SJSA1 (cell line): ENCODE measurements at places on chromosomes 5 and 9.

GRCh38 chr9:131838530-131839280 lies 98.8 kb upstream of the RAPGEF1 start:
- H3K4me1 ChIP-seq, result peaks cover 9% of the 10 kb centered on the region
- no peak overlapping the region for H3K4me3 ChIP-seq
- no peaks in the 10 kb centered on the region for H3K27me3 ChIP-seq
- no peak for DNase-seq

DNA sequence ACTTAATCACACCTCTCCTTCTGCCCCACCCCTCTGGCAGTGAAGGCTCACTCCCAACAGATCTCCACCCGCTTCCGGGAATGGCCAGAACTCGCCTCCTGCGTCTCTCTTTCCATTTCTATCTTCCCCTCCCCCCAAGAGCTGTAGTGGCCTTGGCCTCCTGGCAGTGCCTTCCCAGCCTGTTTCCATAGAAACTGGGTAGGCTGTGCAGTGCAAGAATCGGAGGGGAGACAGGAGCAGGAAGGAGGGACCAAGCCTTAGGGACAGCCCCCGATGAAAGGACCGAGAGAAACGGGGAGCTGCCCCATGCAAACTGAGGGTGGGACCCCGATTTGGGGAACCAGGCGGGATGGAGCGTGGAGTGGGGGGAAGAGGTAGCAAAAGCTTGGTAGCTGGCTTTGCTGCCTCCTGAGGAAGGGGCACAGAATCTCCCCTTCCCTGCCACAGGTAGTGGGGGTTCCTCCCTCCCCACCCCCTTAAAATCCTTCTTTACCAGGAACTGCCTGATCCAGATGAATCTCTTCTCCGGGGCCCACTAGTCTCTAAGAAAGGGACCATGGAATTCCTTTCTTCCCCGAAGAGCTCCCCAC lies 4.5 kb upstream of the PCDH1 start:
- no peak overlapping the region for H3K27ac ChIP-seq
- H3K4me3 ChIP-seq, result no peak overlapping the region
- H3K27me3 ChIP-seq, result peaks cover 78% of the 10 kb centered on the region
- no peak for DNase-seq

DNA sequence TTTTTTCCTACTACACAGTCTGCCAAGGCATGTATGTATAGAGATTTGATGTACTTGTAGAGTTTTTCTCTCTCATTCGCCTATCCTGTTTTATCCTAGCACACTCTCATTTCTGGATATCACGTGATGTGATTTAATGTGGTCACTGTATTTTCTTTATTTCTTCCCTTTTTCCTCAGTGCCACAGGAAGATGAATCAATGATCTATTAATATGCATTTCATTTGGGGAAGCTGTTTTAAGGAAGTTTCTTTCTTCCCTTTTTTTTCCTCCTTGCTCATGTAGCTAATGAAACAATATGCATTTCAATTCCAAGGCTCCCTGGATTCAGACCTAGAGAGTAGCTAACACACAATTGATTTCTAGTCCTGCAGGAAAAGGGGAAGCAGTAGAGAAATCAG lies 506.3 kb upstream of the WWC1 start:
- no peak overlapping the region for H3K27ac ChIP-seq
- no peak for DNase-seq
- H3K4me3 ChIP-seq, result no peak overlapping the region
- H3K4me1 ChIP-seq, result 0 out of 2 replicates have a peak, but pooled peaks cover 2% of the 10 kb centered on the region
- H3K36me3 ChIP-seq, result no peaks in the 10 kb centered on the region

DNA sequence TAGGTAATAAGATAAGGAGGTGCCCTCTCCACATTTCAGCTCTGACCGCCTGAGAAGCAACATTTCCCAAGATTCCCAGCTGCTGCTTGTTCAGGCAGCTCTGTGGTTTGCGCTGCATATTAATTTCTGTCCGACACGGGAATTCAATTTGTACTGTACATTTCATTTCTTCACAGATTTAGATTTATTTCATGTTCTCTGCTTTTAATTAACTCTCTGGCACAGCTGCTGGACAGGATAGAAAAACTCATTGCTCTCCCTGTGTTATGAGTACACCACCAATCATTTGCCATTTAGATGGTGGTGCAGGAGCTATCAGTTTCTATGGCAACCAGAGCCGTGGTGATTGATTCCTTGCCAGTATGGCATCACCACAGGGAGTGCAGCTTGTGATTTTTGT lies 558.5 kb downstream of the DMRTA1 start:
- H3K27ac ChIP-seq, result no peak overlapping the region
- H3K36me3 ChIP-seq, result no peaks in the 10 kb centered on the region
- H3K4me3 ChIP-seq, result no peak overlapping the region

DNA sequence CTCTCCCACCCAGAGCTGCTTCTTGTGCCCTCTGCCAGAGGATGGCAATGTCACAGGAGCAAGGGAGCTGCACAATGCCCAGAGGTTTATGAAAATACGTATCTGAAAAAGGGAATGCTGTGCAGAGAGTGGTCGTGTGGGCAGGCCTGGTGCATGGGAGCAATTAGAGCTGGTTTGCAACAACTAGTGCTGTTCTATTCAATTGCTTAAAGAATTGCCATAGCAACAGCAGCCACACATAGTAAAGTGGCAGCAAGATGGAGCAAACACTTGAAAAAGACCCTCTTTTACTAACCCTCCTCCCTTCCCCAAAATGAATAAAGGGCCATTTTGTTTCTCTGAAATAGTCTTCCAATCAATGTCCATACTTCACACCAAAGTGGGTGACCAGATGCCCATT lies 166.3 kb downstream of the CRB2 start:
- no peak overlapping the region for H3K4me3 ChIP-seq
- H3K36me3 ChIP-seq, result no peaks in the 10 kb centered on the region
- no peaks in the 10 kb centered on the region for H3K27me3 ChIP-seq
- no peak for DNase-seq

- DNase-seq, result no peak
- H3K4me1 ChIP-seq, result no peaks in the 10 kb centered on the region
- H3K27me3 ChIP-seq, result peaks cover 7% of the 10 kb centered on the region; the same call in 1 of the 2 replicates
- no peak overlapping the region for H3K27ac ChIP-seq
- H3K36me3 ChIP-seq, result no peaks in the 10 kb centered on the region
- no peak overlapping the region for H3K4me3 ChIP-seq
Measured at GRCh38 chr9:126162611-126163381, 163.8 kb upstream of the MVB12B start.

DNA sequence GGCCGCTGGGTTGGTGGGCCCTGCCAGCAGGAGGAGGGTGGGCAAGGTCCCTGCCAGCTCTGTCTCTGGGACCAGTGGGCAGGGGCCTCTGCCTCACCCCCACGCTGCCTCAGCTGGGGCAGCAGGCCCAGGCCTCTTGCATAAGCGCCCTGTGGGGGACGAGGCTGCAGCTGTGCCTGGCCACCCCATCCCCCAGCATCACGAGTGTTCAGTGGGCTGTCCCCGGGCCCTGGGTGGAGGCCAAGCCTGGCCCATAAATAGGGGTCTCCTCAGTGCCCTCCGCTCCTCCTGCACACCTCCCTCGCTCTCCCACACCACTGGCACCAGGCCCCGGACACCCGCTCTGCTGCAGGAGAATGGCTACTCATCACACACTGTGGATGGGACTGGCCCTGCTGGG lies at the start of gene PTGDS:
Gene PTGDS (plus strand): TSS at position 282 of the 400 bp plus-strand sequence. CDS start 75 bp downstream, at position 357.
- H3K4me3 ChIP-seq, result peak within 1 kb of the TSS; percentile 12; the same call in 1 of the 2 replicates
- DNase-seq, result no peak
- H3K27me3 ChIP-seq, result peaks cover 7% of the 10 kb centered on the region; the same call in 1 of the 2 replicates
- no peaks in the 10 kb centered on the region for H3K36me3 ChIP-seq

DNA sequence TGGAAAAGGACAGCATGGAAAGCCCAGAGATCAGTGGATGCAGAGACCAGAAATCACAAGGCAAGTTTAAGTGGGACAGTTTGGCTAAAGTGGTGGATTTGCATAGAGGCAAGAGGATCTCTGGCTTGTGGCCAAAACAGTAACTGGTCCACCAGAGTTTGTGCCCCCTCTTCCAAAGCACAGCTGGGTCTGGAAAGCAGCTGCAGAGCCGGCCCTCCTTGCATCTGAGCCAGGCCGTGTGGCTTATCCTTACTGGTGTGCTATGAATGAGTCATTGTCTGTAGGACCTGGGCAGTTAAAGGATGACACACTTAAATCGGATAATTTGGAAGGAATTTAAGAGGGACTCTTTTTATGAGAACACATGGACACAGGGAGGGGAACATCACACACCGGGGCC lies 146.6 kb downstream of the PIP5K1B start:
- DNase-seq, result no peak
- no peaks in the 10 kb centered on the region for H3K36me3 ChIP-seq
- no peaks in the 10 kb centered on the region for H3K4me1 ChIP-seq
- no peak overlapping the region for H3K4me3 ChIP-seq

GRCh38 chr9:132662152-132662945 lies 7.4 kb downstream of the DDX31 start:
- no peak for DNase-seq
- H3K4me3 ChIP-seq, result no peak overlapping the region
- H3K4me1 ChIP-seq, result no peaks in the 10 kb centered on the region
- peaks cover 39% of the 10 kb centered on the region for H3K36me3 ChIP-seq
- H3K27ac ChIP-seq, result no peak overlapping the region
- H3K27me3 ChIP-seq, result no peaks in the 10 kb centered on the region

- no peak overlapping the region for H3K27ac ChIP-seq
- DNase-seq, result no peak
- no peak overlapping the region for H3K4me3 ChIP-seq
- no peaks in the 10 kb centered on the region for H3K4me1 ChIP-seq
Measured at GRCh38 chr9:96574931-96575351, 44.7 kb downstream of the CDC14B start.

DNA sequence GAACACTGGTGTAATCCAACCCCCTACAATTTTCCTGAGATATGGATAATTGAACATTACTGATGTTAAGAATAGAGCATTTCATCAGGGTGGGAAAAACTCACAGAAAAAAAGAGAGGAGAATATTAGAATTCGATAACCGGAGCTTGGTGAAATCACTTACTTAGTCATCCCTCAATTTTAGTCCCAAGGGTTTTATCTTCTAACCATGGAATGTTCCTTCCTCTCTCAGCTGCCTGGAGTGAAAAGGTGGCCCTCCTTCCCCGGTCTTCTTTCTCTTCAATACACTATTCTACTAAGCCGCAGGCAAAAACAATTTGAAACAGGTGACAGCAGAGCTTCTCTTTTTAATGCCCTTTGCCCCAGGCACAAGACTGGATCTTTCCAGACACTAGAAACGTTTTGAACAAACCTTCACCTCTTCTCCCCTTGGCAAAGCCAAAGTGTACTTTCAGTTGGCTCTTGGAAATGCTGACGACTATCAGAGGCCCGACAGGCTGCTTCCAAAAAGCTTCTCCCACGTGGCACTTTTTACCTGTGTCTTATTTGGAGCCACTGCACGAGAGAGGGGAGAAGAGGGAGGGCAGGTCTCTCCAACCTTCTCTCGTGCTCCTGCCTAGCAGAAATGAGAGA lies 543.9 kb downstream of the TLE1 start:
- no peak overlapping the region for H3K27ac ChIP-seq
- H3K27me3 ChIP-seq, result no peaks in the 10 kb centered on the region
- peaks cover 10% of the 10 kb centered on the region for H3K4me1 ChIP-seq
- DNase-seq, result no peak

GRCh38 chr5:79936002-79936645 lies 54.9 kb downstream of the MTX3 start:
- H3K27ac ChIP-seq, result no peak overlapping the region
- no peaks in the 10 kb centered on the region for H3K27me3 ChIP-seq

DNA sequence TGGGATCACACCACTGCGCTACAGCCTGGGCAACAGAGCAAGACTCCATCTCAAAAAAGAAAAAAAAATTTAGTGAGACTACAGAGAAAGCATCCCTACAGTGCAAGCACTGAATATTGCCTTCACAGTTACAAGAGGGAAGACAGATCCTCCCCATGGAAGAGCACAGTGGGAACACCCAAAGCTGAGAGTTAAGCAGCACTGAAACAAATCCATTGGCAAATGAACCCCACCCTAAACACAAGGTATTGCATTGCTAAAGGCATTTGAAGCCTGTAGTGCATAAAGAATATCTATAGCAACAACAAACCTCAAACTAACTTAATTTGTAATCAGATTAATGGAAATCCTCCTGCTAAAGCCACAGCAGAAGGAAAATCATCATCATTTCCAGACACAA lies 27.1 kb downstream of the HTR1A start:
- no peak overlapping the region for H3K27ac ChIP-seq
- no peak overlapping the region for H3K4me3 ChIP-seq
- no peaks in the 10 kb centered on the region for H3K27me3 ChIP-seq
- DNase-seq, result no peak
- H3K4me1 ChIP-seq, result no peaks in the 10 kb centered on the region

- no peak for DNase-seq
- H3K4me1 ChIP-seq, result no peaks in the 10 kb centered on the region
- peaks cover 45% of the 10 kb centered on the region for H3K36me3 ChIP-seq
Measured at GRCh38 chr9:131214286-131214856, 61.9 kb downstream of the FAM78A start.
